ENCODE measurements at places on chromosomes 5 and 9. TPM values are rescaled to one million over a fixed set of nuclear protein-coding genes. Genes with fewer than 3 reads are reported as not detected.

The BAAT gene
- total RNA-seq, result not detected

GRCh38 chr9:87445646-87446045 is 52.0 kb upstream of the DAPK1 start:
- H3K27ac ChIP-seq, result no peak overlapping the region
- peak; percentile 21 for DNase-seq
- H3K27me3 ChIP-seq, result no peaks in the 10 kb centered on the region
- no peaks in the 10 kb centered on the region for H3K36me3 ChIP-seq
- no peak overlapping the region for H3K4me3 ChIP-seq

DNA sequence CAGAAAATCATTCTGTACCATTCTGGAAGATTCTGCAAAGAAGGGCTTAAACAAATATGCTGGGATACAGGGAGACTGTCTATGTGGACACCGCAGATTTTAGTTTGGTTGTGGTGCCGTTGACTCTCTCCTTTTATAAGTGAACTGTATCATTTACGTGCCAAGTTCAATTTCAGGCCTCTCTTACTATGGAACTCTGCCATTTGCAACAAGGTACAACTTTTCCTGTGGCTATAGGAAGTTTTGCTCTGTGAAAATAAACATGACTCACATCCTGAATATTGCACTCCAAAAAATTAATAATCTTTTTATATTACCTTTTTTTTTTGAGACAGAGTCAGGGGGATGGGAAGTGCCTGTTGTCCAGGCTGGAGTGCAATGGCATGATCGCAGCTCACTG is 29.7 kb upstream of the CSNK1G3 start:
- H3K27ac ChIP-seq, result no peak overlapping the region
- no peak for DNase-seq
- H3K4me3 ChIP-seq, result no peak overlapping the region
- H3K4me1 ChIP-seq, result no peaks in the 10 kb centered on the region
- no peaks in the 10 kb centered on the region for H3K36me3 ChIP-seq

GRCh38 chr5:128253880-128254279 is 170.3 kb downstream of the SLC12A2 start:
- H3K27me3 ChIP-seq, result no peaks in the 10 kb centered on the region
- no peaks in the 10 kb centered on the region for H3K4me1 ChIP-seq
- no peak for DNase-seq
- no peak overlapping the region for H3K4me3 ChIP-seq
- no peaks in the 10 kb centered on the region for H3K36me3 ChIP-seq
- no peak overlapping the region for H3K27ac ChIP-seq

DNA sequence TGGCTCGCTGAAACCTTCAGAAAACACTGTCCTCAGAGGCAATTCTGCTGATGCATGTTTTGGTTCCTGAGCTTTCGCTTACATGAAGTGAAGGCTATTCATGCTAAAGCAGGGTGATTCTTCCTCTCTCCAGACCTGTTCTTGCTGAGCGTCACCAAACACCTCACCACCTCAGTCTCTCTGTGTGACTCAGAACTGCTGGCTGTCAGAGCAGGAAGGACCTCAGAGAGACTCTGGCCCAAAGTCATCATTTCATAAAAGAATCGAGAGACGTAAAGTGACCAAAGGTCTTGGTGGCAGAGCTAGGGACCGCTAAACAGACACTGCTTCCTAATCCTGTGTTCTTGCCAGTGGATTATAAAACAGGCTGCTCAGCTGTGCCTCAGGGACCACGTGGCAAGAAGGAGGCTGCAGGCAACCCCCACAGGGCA is 73.8 kb downstream of the LHFPL2 start:
- no peaks in the 10 kb centered on the region for H3K36me3 ChIP-seq
- no peak overlapping the region for H3K27ac ChIP-seq
- peaks cover 3% of the 10 kb centered on the region for H3K4me1 ChIP-seq
- H3K27me3 ChIP-seq, result peaks cover 8% of the 10 kb centered on the region
- no peak for DNase-seq

DNA sequence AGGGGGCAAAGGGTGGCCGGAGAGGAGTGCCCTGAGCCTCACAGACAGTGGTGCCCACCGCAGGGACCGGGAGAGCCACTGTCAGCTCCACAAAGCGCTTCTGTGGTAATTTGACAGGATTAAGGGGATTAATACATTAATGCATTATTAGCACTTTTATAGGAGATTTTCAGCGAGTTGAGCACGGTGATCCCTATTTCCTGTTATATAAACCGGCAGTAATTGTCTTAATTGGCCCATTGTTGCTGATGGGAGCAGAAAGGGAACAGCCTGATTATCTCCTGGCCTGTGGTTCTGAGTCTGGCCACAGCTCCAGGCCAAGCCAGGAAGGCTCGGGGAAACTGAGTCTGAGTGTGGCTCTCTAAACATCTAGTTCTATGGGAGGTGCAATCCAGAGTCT is 423.6 kb downstream of the CDK5RAP2 start:
- no peak overlapping the region for H3K4me3 ChIP-seq
- no peaks in the 10 kb centered on the region for H3K27me3 ChIP-seq
- H3K36me3 ChIP-seq, result no peaks in the 10 kb centered on the region
- H3K27ac ChIP-seq, result no peak overlapping the region
- no peaks in the 10 kb centered on the region for H3K4me1 ChIP-seq

DNA sequence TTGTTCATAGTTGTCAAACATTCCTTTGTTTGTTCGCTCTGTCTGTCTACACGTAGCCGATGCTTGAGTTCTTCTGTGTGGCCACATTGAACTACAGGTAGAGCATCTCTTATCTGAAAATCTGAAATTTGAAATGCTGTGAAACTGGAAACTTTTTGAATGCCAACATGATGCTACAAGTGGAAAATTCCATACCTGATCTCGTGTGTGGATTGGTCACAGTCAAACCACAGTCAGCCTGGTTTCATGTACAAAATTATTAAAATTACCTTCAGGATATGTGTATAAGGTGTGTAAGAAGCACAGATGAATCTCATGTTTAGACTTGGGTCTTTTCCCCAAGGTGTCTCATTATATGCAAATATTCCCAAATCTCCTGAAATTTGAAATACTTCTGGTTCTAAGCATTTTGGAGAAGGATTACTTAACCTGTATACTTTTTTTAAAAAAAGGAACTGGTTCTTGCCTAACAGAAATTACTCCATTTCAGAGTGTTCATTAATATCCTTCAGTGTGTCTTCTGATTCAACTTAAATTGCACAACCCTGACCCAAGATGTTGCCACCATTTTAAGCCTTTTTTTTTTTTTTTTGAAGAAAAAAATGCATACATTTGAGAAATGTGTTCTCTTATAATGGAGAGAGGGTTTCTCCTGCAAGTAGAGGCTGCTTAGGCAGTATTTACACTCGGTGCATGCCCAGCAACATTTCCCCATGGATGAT is 254.3 kb downstream of the MAST4 start:
- DNase-seq, result no peak
- no peaks in the 10 kb centered on the region for H3K36me3 ChIP-seq
- H3K27me3 ChIP-seq, result peaks cover 33% of the 10 kb centered on the region
- H3K4me3 ChIP-seq, result no peak overlapping the region

- H3K36me3 ChIP-seq, result no peaks in the 10 kb centered on the region
- no peak overlapping the region for H3K4me3 ChIP-seq
- no peaks in the 10 kb centered on the region for H3K27me3 ChIP-seq
- H3K4me1 ChIP-seq, result no peaks in the 10 kb centered on the region
Measured at GRCh38 chr9:6968271-6968670, 210.5 kb downstream of the KDM4C start.

DNA sequence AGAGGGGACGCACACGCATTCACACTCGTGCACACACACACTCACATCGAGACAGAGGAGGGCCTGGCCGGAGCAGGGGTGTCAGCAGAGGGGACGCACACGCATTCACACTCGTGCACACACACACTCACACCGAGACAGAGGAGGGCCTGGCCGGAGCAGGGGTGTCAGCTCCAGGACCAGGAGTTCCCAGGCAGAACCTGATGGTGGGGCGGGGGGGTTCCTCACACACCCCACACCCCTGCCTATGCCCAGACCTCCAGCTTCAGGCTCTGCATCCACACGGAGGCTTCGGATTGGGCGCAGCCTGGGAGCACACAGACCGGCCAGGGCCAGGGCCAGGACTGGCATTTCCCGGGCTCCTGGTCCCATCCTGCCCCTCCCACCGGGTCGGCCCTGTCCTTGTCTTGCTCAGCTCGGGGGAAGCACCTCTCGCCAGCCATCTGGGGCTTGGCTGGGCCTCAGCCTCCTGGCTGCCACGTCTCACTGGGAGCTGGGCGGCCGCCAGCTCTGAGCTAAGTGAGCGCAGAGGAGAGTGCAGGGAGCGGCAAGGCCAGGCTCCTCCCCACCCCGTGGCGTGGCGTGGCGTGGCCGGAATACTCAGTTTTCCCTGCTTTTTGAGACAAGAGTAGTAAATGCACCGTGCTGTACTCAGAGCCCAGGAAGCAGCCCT is 31.3 kb downstream of the ADAMTS2 start:
- no peaks in the 10 kb centered on the region for H3K4me1 ChIP-seq
- H3K27me3 ChIP-seq, result no peaks in the 10 kb centered on the region
- H3K4me3 ChIP-seq, result no peak overlapping the region
- DNase-seq, result no peak
- no peak overlapping the region for H3K27ac ChIP-seq
- H3K36me3 ChIP-seq, result no peaks in the 10 kb centered on the region

GRCh38 chr5:39447968-39448367 is 23.2 kb upstream of the DAB2 start:
- H3K36me3 ChIP-seq, result no peaks in the 10 kb centered on the region
- no peak overlapping the region for H3K27ac ChIP-seq
- H3K27me3 ChIP-seq, result peaks cover 1% of the 10 kb centered on the region
- no peak for DNase-seq
- H3K4me3 ChIP-seq, result no peak overlapping the region

- H3K4me3 ChIP-seq, result no peak overlapping the region
- no peak for DNase-seq
- no peak overlapping the region for H3K27ac ChIP-seq
- no peaks in the 10 kb centered on the region for H3K27me3 ChIP-seq
- no peaks in the 10 kb centered on the region for H3K36me3 ChIP-seq
- H3K4me1 ChIP-seq, result no peaks in the 10 kb centered on the region
Measured at GRCh38 chr5:179192891-179193470, 132.8 kb downstream of the ZNF354C start.

DNA sequence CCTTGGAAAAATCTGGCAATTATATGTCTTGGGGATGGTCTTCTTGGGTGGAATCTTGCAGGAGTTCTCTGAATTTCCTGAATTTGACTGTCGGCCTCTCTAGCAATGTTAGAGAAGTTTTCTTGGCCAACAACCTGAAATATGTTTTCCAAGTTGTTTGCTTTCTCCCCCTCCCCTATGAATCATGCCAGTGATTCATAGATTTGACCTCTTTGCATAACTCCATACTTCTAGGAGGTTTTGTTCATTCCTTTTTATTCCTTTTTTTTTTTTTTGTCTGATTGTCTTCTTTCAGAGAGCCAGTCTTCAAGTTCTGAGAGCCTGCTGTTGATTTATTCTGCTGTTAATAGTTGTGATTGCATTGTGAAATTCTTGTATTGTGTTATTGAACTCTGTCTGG is 56.7 kb upstream of the SLC44A1 start:
- no peaks in the 10 kb centered on the region for H3K36me3 ChIP-seq
- peaks cover 24% of the 10 kb centered on the region for H3K27me3 ChIP-seq

DNA sequence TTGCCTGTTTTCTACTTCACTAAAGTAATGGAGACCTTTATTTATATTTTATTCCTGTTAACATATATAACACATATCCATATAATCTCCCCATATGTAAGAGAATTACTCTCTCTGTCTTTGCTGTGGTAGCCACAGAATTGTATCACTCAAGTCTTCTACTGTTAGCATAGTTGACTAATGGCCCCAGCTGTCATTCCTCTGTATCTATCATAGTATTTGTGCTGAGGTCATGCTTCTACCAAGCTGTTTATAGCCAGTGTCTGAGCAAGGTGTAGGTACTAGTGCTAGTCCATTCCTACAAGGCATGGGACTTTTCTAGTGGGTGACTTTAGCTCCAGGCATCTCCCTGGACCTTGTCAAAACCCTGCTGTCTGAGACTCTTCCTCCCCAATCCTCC is 244.1 kb downstream of the KIAA0825 start:
- no peaks in the 10 kb centered on the region for H3K36me3 ChIP-seq
- H3K27me3 ChIP-seq, result peaks cover 2% of the 10 kb centered on the region
- no peak for DNase-seq

DNA sequence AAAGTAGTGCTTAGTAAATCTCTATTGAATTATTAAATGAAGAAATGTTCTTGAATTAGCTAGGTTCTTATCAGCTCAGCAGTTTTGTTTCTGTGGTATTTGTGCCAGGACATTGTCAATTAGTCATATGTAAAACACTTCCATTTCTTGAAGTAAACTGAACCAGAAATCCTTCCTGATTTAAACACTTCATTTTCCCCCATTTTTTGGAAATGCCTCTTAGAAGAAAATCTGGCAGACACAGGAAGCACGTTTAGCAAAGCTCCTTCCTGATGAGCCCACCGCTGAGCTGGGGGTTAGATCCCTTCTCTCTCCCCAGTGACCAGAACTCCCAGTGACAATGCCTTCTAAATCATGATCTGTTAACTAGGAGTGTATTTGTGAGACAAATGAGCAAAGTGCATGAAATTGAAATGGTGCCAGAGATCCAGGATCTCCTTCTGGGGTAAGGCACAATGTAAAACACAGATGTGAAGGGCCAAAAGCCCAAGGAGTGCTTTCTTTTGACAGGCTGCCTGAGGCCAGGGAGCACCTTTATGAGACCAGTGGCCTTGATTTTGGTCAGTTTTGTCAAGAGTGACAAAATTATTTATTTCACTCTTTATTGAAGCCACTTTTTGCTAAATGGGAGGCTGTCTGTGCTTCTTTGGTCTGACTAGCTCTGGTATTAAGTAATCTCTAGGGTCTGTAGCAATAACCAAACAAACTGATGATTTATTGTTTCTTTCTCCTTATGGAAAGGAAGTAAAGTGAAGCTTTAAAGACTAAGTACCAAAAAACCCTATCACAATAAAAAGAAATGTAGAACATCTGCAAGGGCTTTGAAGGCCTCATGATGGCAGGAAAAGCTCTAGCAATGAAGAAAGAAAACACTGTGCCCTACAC is 25.5 kb upstream of the RUSC2 start:
- peaks cover 18% of the 10 kb centered on the region for H3K27me3 ChIP-seq
- no peak for DNase-seq

The FOXD4 gene
- not detected for total RNA-seq

The GKAP1 gene
- 2.4 TPM for total RNA-seq

The PALM2AKAP2 gene
- total RNA-seq, result not detected

DNA sequence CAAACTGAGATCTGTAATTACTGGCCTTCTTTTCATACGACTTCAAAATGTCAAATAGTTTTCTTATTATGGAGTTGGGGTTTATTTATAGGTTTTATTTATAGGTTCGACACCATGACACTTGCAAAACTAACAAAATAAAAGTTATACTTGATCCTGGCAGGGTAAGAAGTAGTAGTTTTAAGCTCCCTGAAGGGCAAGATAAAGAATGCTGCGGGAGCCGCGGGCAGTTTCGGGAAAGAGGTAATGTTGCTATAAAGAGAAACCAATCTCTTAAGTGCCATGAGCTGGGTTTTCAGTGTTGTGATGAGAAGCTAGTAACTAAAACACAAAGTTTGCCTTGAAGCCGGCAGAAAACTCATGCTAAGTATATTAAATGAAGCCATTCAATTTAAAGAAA is 24.8 kb downstream of the PTPN3 start:
- DNase-seq, result no peak
- no peaks in the 10 kb centered on the region for H3K36me3 ChIP-seq
- peaks cover 24% of the 10 kb centered on the region for H3K27me3 ChIP-seq
- no peak overlapping the region for H3K27ac ChIP-seq
- H3K4me3 ChIP-seq, result no peak overlapping the region
